Activated CD4-positive, alpha-beta T cell treated with anti-CD3 and anti-CD28 coated beads for 36 hours (primary cell): ENCODE measurements at places on chromosomes 2 and 18. TPM values are rescaled to one million over a fixed set of nuclear protein-coding genes. Genes with fewer than 3 reads are reported as not detected.

DNA sequence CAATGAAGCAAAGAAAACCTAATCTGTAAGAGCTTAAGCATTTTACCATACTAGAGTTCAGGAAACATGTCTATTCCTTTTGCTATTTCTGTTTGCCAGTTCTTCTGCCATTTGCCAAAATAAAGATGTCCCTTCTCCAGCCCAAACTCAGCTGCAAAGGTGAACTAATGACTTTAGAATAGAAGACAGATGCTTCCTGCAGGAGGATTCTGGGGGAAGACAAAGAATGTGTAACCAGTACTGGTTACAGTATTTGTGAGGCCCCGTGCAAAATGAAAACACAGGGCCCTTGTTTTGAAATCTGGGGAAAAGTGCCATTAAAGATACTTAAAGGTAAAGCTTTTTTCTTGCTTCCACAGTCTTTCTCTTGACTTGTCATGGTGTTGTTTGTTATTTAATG, 34.3 kb upstream of the MTX2 start:
- no peak for DNase-seq
- H3K27ac ChIP-seq = no peak overlapping the region
- H3K4me1 ChIP-seq = no peaks in the 10 kb centered on the region
- H3K27me3 ChIP-seq = peaks cover 41% of the 10 kb centered on the region
- H3K4me3 ChIP-seq = no peak overlapping the region

DNA sequence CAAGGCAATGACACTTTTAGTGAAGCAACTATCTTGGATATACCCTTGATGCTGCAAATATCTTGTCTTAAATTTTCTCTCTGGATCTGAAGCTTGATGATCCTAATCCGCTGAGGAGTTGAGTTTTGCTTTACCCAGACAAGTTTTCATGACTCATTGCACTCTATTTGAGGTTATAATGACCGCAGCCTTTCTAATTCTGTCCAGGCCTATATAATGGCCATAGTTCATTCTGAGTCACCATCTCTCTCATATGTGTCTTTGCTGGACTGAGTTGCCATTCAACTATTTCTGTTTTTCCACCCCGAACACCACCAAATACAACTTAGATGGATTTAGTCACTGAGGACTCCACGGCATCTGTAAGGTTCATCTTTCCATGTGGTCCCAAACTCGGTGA, 802.1 kb upstream of the FAM98A start:
- DNase-seq = no peak
- no peaks in the 10 kb centered on the region for H3K4me1 ChIP-seq
- no peak overlapping the region for H3K4me3 ChIP-seq
- no peaks in the 10 kb centered on the region for H3K27me3 ChIP-seq
- H3K27ac ChIP-seq = no peak overlapping the region

GALNT5 gene
- 0.04 TPM for total RNA-seq

INHBB gene
- total RNA-seq = not detected

- peak overlapping the region; percentile 99 for H3K27ac ChIP-seq
- H3K36me3 ChIP-seq = peaks cover 46% of the 10 kb centered on the region
- no peaks in the 10 kb centered on the region for H3K27me3 ChIP-seq
- peaks cover 32% of the 10 kb centered on the region for H3K4me1 ChIP-seq
- H3K4me3 ChIP-seq = peak overlapping the region; percentile 89
Observed at GRCh38 chr2:85353876-85354285, 447 bp downstream of the RETSAT start.

ALPG gene
- not detected for total RNA-seq

DNA sequence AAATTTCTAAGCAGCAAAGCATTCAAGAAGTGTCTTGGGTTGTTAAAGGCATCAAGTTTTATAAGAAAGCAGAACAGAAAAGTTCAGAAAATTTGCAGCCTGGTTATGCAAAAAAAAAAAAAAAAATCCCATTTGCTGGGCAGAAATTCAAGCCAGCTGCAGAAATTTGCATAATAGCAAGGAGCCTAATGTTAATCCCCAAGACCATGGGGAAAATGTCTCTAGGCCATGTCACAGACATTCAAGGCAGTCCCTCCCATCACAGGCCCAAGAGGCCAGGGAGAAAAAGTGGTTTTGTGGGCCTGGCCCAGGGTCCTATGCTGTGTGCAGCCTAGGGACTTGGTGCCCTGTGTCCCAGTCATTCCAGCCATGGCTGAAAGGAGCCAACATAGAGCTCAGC, 269.0 kb upstream of the SLC39A10 start:
- H3K4me3 ChIP-seq = no peak overlapping the region
- H3K27me3 ChIP-seq = no peaks in the 10 kb centered on the region
- no peaks in the 10 kb centered on the region for H3K36me3 ChIP-seq
- DNase-seq = no peak
- no peaks in the 10 kb centered on the region for H3K4me1 ChIP-seq

CD207 gene
- total RNA-seq = not detected

DNA sequence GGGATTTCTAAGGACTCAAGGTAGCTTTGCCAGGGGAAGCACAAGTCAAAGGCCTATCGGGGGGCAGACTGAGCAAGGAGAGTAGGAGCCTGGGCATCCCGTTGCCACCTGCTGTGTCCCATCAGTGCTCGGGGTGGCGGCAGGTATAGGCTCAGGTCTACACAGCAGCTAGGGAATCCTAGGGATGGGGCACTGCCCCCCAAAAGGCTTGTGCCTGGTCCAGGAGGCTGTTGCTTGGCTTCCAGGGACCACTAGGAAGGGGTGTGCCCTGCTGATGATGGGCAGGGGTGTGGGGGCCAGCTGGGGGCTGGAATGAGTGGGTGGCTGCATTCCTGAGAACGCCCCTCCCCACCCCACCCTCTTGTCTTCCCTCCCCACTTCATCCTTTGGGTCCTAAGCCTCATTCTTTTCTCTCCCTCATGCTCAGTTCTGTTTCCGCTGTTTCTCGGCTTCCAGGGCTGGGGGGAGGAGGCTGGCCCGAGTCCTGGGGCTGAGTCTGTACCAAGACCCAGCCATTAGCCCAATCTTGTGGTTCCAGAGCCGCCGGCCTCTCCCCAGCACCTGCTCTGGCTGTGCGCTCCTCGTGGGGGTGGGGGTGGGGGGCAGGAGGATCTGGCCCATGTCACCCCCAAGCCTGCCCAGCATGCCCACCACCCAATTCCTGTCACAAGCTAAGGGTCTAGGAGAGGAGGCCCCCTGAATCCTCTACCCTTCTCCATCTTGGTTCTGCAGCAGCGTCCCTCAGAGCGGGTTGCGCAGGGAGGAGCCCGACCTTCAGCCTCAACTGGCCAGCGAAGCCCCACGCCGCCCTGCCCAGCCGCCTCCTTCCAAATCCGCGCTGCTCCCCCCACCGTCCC, 12.8 kb downstream of the SPEG start:
- peaks cover 11% of the 10 kb centered on the region for H3K27me3 ChIP-seq
- peaks cover 3% of the 10 kb centered on the region for H3K4me1 ChIP-seq
